SHP77 treated with DMSO at 0.1 percent for 48 hours (cell line): ENCODE measurements at places on chromosomes 1 and 21.

GRCh38 chr1:5165762-5166161, 511.4 kb downstream of the AJAP1 start:
- no peak for DNase-seq

DNA sequence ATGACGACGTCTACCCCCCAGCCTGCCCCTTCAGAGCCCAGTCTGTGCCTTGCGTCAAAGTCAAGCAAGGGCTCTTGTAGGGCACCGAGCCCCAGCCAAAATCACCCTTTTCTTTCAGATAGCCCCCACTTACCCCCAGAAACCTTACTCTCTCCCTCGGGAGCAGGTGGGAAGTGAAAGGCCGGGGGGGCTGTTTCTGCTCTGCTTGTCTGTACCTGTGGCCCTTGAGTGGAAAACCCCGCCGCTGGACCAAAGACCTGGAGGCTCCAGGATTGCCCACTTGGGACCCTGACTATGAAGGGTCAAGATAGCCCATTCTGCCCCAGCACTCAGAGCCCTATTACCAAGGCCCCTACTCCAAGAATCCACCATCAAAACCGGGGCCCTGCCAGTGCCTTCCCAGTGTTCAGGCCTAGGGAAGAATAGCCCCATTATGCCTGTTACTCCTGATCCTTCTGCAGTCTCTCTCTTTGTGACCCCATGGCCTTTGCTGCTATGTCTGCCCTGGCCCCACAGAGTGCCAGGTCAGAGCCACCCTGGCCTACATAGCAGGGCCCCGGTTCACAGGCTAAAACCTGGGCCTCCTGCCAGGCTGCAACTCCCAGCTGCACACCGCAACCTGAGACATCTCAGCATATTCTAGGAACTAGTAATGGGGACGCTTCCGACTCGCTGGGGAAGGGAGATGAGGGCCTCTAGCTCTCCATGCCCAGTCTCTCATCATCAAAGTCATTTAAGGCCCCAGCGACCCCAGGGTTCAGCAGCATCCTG, 22.2 kb upstream of the HPDL start:
- DNase-seq, result peak; percentile 17

- no peak for DNase-seq
These were observed 4.1 kb upstream of the LCE7A start for GRCh38 chr1:152855661-152856060.

- DNase-seq, result no peak
These were observed 121.4 kb downstream of the RRAGC start for GRCh38 chr1:38738207-38738606.

GRCh38 chr1:39335216-39335615, 130.7 kb downstream of the MACF1 start:
- DNase-seq, result no peak

- no peak for DNase-seq
These were observed 25.1 kb downstream of the RRP1 start for GRCh38 chr21:43814215-43815106.

DNA sequence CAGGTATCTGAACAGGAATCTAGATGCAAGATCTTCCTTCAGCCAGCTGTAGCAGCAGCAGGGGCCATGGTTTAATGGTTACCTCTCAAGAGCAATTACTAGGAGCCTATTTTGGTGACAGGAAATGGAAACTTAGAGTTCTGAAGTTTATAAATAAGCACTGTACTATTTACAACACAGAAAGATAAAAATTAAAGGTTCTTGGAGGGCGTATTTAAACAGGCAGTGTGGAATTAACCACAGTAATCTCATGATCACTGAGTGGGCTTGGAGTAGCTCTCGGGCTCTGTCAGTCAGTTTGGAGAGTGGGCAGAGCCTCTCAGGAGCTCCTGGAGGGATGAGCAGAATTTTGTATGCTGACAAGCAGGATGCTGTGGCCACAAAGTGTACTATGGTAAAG, 10.2 kb upstream of the FCRL5 start:
- no peak for DNase-seq

DNA sequence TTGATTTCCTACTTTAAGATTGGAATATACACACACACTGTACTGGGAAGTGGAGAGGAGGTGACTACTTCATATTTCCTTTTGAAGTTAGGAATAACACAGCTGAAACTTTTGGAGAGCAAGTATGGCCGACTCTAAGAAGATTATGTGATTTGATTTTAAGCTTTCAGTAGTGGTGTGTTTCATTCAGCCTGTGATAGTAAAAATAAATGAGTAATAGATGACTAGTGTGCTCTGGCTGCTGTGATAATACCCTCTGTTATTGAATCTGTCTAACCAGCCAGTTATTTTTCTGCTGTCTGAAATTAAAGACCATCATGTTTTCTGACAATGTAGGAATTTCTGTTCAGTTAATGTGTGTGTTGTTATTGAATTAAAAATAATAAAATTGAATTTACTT, 48.3 kb downstream of the CTTNBP2NL start:
- no peak for DNase-seq

DNA sequence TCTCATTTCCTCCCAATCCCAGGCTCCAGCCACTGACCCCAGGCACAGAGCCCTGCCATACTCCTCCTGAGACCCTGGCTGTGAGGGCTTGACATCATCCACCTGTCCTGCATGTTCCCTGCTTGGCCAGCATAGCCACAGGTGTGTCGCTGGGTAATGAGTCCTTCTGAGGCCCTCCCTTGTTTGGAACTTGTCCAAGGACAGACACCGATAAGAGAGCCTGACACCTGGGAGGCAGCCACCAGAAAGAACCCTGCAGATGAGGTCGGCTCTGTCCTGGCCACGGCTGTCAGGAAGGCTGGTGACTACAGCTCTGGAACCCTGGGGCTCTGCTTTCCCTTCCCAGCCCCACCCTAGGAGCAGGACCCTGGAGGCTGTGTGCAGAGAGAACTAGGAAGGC, 34.6 kb downstream of the TMEM63A start:
- DNase-seq, result no peak

DNA sequence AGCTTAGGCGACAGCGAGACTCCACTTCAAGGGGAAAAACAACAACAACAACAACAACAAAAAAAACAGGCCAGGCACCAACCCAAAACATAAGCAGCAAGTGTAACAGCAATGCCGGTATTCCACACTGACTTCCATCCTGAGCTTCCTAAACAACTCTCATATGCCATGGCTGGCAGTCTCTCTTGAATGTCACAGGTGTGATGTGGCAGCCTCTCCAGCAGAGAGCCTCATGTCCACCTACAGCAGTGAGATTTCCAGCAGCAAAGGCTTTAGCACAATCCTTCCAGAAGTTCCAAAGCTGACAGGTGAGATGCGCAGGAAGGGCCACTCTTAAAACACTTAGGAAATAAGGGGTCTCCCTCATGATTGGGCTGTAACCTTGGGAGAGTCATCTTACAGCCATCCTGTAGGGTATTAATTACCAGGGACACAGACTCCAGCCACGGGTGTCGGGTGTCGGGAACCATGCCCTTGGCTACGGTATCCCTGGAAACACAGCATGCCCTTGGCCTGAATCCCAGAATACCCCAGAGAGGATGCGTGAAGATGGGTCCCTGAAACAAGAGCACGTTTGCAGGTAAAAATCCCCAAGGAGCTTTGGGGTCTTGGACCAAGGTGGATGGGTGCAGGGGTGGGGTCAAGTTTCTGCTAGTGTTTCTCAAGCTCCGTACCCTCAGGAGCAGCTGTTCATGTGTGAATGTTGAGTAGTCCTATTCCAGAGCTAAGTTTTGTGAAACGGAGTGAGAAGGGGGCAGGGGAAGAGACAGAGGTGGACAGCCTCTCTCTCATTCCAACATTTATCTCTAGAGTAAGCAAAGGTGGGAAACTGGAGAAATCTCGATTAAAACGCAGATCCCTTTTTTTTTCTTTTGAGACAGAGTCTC, 31.4 kb downstream of the CLSTN1 start:
- DNase-seq, result no peak

DNA sequence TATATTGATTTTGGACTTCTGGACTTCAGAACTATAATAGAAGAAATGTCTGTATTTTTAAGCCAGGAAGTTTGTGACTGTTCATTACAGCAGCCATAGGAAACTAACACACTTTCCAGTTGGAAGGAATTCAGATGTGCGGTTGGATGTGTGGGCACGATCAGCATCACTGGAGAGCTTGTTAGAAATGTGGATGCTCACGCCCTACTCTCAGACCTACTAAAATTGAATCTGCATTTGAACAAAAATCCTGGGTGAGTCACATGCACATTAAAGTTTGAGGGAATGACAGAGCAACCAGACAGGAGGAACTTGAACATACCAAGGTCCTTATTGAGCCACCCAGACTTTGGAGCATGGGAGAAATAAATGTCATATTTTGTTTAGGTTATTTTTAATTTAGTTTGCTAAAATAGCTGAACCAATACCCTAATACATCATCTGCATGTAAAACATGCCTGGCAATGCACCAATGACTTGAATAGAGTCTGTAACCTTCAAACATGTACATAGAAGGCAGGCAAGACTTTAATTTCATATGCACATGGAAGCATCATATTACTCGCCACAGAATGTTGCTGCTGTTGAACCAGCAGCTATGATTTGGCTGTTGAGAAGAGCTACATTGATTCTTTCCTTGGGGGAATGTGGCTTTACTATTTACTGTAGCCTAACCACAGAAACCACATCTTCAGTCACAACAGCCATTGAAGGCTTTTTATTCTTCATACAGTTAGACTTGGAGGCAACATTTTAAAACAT, 346.2 kb downstream of the BARHL2 start:
- no peak for DNase-seq

DNA sequence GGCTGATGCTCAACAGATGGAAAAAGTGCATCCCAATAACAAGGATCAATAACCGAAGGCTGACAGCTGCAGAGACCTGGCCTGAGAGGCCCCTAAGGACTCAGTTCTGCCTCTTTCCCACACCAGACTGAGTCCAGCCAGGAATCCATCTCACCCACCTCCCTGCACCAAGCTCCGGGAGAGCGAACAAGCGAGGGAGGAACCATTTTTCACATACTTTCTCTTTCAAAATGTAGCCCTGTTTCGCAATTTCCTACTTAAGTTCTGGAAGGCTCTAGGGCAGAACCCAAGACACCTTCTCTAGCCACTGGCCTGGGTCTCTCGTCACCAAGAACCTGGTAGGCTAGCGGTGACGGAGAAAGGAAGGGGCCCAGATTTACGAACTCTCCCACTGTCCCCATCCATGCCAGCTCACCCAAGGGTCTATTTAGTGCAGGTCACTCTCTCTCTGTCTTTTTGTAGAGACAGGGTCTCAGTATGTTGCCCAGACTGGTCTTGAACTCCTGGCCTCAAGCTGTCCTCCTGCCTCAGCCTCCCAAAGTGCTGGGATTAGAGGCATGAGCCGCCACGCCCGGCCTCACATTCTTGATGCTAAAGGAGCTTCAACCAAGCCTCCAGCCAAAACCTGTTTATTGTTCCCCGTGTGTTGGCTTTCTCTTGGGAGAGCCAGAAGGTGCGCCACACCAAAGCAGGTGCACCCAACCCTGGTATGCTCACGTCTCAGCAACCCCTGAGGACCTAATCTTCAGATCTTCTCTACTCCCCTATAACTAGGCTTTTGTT, 10.9 kb upstream of the GNL2 start:
- DNase-seq, result no peak

GRCh38 chr21:31456201-31456600, 112.1 kb upstream of the TIAM1 start:
- DNase-seq, result no peak

GRCh38 chr21:44516342-44516741, 23.7 kb downstream of the KRTAP10-1 start:
- no peak for DNase-seq

GRCh38 chr1:3348196-3348865, 106.1 kb upstream of the ARHGEF16 start:
- no peak for DNase-seq

- DNase-seq, result no peak
These were observed 2.1 kb upstream of the FCRLB start for GRCh38 chr1:161719325-161719611.

DNA sequence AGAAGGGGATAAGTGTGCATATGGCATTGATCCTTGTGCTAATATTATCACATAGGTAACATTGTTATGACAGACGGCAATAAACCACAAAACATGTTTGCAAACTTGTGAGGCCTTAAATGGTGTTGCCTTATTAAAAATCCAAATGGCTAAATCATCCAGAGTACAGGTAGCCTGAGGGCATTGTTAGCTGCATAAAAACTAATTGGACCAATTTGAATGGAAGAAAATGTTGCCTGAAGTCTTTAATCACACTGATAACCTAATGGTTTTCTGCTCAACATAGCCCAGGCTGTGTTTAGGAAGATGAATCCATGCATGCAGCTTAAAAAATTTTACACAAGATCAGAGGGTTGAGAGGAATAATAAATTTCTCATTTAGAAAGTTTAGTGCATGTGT, 19.4 kb upstream of the LRRC53 start:
- DNase-seq, result no peak

DNA sequence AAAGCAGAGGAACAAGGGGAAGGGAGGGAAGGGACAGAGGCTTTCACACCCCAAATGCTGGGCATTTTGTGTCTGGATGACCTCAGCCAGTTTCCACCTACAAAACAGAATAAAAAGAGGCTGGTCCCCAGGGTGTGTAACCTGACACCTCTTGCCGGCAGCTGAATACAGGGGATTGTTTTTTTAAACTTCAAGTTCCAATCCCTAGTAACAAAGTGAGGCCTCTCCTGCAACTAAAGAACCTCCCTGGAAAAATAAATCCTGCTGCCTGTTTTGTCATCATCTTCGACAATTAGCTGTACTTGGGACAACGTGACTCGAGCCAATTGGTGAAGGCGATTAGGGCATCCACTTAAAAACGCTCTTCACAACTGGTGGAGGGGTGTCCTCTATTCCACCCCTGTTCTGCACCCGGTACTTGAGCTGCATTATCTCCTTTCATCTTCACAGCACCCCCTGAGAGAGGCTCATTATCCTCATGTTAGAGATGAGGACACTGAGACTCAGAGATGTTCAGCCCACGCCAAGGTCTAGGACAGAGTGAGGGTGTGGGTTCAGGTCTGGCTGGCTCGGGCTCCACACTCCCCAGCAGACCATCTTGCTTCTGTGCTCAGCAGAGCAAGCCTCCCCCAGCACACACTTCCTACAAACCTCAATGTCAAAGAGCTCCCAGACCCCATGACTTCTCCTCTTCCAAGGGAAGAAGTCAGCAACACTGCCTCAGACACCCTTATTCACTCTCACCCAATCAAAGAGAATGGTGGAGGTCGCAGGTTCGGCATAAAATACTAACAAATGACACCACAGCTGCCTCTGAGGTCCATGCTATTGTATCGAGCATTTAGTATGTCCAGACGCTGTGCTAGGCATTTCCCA, 15.2 kb downstream of the ITPKB start:
- peak; percentile 61 for DNase-seq

GRCh38 chr1:192477630-192478029, 97.9 kb upstream of the RGS1 start:
- DNase-seq, result peak; percentile 70

- no peak for DNase-seq
These were observed 771.1 kb downstream of the BRINP3 start for GRCh38 chr1:189706594-189706993.
